ENCODE measurements at places on chromosomes 4 and X.

- no peak for DNase-seq
Observed at GRCh38 chr4:21307709-21308108, 607.5 kb downstream of the PACRGL start.

DNA sequence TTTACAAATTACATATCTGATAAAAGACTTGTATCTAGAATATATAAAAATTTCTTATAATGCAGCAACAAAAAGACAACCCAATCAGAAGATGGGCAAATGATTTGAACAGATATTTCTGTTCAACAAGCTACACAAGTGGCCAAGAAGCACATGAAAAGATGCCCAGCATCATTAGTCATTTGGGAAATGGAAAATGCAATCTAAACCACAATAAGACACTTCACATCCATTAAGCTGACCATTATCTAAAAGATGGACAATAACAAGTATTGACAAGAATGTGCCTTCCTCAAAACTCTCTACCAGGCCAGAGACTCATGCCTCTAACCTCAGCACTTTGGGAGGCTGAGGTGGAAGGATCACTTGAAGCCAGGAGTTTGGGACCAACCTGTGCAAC is 53.9 kb downstream of the SPINK2 start:
- no peak for DNase-seq

DNA sequence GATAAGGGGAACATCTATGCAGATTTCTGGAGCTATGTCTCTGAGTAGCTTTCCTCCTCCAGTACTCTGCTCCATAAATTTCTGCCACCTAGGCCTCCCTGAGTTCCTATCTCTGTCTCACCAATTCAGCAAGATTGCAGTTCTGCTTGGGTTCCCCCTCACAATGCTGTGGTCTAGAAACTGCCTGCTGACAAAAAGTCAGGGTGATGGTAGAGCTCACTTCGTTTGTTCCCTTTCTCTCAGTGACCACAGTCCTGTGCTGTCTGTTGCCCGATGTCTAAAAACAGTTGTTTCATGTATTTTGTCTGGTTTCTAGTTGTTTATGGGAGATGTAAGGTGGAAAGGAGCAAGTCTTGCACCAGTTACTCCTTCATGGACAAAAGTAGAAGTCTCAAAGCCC is 41.1 kb downstream of the AMMECR1 start:
- DNase-seq, result no peak

DNA sequence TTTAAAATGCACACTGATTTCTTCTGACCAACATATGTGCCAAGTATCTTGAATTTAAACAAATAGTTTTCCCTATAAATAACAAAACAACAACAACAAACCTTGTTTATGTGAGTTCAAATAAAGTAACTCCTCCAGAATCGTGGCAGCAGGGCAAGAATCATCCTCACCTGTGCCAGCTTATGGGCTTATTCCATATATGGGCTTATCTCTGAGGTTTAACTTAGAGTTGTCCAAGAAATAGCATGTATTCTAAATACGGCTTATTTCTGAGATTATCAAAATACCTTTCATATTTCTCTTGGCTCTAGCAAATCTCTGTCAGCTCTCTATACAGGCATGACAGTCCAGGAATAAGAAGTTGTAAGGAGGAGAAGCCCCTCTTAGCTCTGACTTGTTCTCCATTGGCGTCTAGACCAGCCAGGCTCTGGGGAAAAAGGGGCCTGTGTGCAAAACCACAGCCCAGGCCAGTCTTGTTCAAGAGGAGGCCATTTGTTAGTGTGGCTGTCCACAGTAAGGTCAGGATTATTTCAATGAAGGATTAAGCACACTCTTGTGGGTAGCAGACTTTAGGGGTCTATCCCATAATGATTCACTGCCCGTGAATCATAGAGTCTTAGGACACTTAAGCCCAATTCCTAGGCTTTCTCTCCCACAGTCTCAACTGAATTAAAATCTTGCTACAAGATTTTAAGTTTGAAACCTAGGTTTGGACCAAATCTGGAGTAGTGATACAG is 63.2 kb downstream of the FRAS1 start:
- DNase-seq, result no peak

GRCh38 chrX:19040373-19040772 is 56.5 kb upstream of the PHKA2 start:
- DNase-seq, result no peak

GRCh38 chrX:136417806-136418205 is 69.9 kb upstream of the BRS3 start:
- DNase-seq, result no peak

- DNase-seq, result no peak
Observed at GRCh38 chr4:92830771-92831170, 527.0 kb downstream of the GRID2 start.

GRCh38 chr4:165207016-165207430 is 338 bp upstream of the KLHL2 start:
- DNase-seq, result no peak

DNA sequence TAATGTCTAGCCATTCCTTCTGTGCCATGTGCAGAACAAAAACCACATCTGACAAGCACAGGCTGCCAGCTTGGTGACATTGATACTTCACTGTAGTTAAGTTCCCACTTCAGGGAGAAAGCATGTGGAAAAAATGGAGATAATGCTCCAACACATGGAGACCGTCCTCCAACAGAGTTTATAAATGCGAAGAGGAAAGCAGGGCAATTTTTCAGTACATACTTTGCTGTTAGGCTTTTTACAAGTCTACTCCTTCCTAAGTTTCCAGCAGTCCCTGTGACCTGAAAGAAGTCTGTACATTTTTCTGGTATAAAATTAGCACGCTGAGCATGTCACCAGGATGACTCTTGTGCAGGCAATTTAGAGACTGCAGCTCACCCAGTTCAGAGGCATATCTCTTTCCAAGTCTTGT is 766.9 kb upstream of the IGFBP7 start:
- no peak for DNase-seq

GRCh38 chr4:7487502-7487901 is 52.8 kb upstream of the PSAPL1 start:
- no peak for DNase-seq

DNA sequence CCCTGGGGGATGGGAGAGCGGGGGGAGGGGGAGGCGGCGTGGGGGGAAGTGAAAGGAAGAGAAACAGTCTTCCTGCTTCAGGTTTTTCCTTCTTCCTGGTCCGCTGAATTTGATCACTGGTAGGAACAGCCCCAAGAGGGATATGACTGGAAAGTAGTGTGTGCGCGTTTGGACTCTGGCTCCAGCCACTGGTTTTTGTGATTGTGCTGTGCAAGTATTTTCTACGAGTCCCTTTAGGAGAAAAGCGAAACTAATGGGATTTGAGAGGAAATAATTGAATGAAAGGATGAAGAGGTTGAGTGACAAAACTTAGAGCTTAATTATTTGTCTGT is 836 bp downstream of the PRRG1 start:
- DNase-seq, result no peak

- DNase-seq, result no peak
Observed at GRCh38 chr4:175326796-175327195, 408.6 kb downstream of the ADAM29 start.

- DNase-seq, result no peak
Observed at GRCh38 chrX:22748093-22748999, 251.4 kb upstream of the DDX53 start.

DNA sequence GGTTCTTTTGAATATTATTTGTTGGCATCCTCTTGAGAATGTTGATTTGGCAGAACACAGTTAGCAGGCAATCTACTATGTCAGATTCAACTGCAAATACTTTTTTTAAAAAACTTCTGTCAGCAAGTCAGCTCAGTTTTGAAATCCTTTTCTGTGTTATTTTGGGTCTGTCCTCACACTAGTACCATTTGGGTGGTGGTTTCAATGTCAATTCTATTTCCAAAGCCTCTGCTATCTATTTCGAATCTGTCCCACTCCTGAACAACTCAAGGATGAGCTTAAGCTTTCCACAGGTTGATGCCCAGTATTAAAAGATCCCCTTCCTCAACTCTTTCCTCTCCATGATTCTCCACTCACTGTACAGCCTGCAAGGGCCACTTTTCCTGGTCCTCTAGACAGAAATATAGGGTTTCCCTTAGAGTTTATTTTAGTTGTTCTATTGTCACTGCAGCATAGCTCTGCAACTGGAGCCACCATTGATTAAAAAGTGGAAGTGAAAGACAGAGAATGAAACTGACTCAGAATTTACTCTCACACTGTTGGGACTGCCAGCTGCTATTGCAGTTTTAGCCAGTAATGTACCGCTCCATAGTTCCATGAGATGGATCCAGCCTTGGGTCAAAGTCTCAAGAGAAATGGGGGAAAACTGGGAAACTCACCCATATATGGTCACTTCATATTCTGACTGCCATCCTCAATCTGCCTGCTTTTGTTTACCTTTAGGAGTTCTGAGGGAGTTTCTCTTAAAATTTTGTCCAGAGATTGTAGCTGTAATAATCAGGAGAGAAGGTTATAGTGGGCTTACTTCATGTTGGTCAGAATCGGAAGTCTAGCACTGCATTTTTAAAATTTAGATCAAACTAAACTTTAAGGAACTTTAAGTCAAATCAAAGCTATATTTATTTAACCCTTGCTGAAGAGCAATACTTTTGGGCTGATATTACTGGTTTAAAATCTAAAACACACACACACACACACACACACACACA is 14.6 kb downstream of the HDX start:
- no peak for DNase-seq

DNA sequence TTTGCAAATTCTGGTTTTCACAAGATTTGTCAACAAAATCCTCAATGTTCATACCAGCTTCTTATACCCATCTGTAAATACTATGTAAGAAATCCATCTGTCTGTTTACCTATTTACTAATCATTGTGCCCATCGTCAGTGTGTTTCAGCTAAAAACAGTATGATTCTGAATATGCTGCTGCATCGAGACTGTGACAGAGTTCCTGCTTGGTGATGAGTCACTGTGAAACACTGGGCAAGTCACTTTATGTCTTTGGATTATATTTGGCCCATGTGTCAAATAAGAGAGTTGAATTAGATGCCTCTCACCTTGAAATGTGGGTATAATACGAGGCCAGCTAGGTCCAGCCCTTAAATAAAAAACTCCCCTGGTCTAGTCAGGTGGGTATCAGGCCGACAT is 79.3 kb downstream of the CBLL2 start:
- DNase-seq, result no peak

DNA sequence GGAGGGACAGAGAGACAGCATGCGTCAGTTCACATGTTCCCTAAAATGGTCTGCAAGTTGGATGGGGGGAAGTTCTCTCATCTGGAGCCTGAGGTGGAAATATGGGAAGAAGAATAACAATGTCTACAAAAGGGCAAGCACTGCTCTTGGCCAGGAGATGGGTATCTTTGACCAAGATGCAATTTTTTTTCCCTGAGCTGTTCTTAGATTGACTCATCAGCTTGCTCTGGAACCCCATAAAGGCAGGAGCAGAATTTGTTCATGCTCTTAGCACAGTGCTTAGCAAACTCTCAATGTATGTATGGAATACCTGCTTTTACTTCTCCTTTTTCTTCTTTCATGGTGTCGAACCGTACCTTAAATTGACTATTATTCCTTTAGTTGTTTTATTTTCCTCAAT is 90.5 kb upstream of the ZNF827 start:
- DNase-seq, result no peak

GRCh38 chr4:153036931-153037482 is 100.9 kb downstream of the FHDC1 start:
- DNase-seq, result no peak

DNA sequence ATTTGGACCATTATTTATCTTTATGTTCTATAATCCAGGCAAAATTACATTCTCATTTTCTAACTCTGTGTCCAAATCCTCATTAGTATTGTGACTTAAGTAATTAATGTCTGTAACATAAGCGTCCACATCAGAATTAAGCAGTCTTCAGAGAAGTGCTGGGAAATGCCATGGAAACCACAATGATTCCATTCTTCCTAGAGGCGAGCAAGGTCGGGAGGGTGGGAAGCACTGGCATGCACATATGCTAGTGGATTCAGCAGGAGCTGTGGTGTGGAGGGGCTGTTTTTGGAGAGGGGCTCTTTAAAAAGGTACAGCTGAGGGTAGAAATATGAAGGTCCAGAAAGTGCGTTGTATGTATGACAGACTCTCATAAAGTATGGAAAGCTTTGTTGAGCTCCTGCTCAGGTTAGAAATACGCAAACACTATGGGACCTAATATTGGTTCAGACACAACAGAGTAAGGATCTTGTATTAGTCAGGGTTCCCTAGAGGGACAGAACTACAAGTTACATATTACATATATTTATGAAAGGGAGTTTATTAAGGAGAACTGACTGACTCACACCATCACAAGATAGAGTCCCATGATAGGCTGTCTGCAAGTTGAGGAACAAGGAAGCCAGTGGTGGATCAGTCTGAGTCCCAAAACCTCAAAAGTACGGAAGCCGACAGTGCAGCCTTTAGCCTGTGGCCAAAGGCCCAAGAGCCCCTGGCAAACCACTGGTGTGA is 61.5 kb downstream of the GLRA2 start:
- DNase-seq, result no peak

DNA sequence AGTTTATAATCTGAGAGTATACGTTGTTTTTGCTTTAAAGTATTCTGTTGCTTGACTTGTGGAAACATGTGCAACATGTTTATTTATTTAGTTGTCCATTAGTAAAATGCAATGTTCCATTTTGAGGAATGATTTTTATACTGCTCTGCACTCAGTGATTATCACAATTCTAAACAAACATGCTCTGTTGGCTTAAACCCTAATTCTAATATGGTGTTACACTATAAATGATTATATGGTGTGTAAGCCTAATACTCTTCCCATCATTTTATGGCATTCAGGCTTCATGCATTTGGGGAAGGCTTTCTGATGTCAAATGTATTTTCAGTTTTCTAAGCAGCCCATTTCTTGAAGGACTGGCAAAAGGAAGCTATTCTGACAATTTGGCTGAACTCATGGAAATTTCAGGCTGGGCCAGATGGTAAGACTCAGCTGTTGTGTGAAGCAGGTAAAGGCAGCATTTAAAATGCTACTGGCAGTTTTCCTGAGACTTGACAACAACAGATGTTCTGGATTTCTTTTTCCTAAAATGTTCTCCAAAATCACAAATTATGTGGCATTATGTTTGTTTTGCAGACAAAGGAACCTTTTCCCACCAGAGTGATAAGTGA is 336.7 kb upstream of the GNPDA2 start:
- DNase-seq, result no peak

- DNase-seq, result no peak
Observed at GRCh38 chr4:7865533-7865932, 74.1 kb downstream of the AFAP1 start.

DNA sequence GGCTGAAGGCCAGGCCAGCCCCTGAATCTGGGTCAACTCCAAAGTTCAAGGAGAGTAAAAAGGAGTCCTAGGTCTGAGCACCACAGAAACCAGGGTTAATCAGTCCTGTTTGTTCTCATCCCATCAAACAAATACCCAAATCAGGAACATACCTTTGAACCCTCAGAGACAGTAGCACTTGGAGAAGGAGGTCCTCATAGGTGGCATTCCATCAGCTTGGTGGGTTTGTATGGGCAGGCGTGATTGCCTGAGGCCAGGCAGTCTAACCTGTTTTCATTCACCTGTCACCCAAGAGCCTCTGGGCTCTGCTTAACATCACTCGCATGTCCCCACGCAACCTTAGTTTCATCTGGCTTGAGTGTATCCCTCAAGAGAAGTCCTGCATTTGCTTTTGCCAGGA is 17.5 kb upstream of the MBTPS2 start:
- DNase-seq, result no peak

- DNase-seq, result peak; percentile 27
Observed at GRCh38 chr4:120921456-120922380, 808 bp downstream of the PRDM5 start.

- no peak for DNase-seq
Observed at GRCh38 chr4:55033296-55033695, 92.1 kb downstream of the KDR start.

Measured in cortex of kidney (tissue), 1 donor.